Fibroblast of lung (primary cell): ENCODE measurements at places on chromosomes 12 and 14.
A peak's percentile ranks its signal among the peaks of the same experiment; 100 is the strongest.

GRCh38 chr14:43894534-43894933, 612.5 kb downstream of the FSCB start:
- H3K27ac ChIP-seq = no peak overlapping the region
- no peaks in the 10 kb centered on the region for H3K4me1 ChIP-seq
- no peak overlapping the region for H3K4me3 ChIP-seq
- H3K36me3 ChIP-seq = no peaks in the 10 kb centered on the region
- no peaks in the 10 kb centered on the region for H3K27me3 ChIP-seq
- DNase-seq = no peak

DNA sequence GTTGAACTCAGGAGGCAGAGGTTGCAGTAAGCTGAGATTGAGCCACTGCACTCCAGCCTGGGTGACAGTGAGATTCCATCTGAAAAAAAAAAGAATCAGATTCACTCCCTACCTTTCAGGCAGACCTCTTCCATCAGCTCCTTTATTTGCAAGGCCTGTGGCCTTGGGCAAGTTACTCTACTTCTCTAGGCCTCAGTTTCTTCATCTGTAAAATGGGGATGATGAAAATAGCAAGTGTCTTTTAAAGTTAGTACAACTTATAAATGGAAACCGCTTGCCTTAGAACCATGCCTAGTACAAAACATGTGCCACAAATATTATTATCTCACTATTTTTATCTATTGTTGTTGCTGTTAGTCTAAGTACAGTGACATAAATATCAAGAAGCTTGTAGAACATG, 84.3 kb downstream of the STAB2 start:
- no peaks in the 10 kb centered on the region for H3K36me3 ChIP-seq
- H3K27me3 ChIP-seq = no peaks in the 10 kb centered on the region
- no peak overlapping the region for H3K27ac ChIP-seq

GRCh38 chr12:89960011-89960507, 251.4 kb upstream of the ATP2B1 start:
- no peaks in the 10 kb centered on the region for H3K36me3 ChIP-seq
- H3K27me3 ChIP-seq = no peaks in the 10 kb centered on the region
- DNase-seq = peak; percentile 44
- H3K4me3 ChIP-seq = no peak overlapping the region

GRCh38 chr14:73239393-73240241, 2.3 kb downstream of the PAPLN start:
- no peaks in the 10 kb centered on the region for H3K36me3 ChIP-seq
- peak overlapping the region; percentile 65 for H3K4me3 ChIP-seq
- no peak overlapping the region for H3K27ac ChIP-seq
- H3K4me1 ChIP-seq = peaks cover 15% of the 10 kb centered on the region
- peaks cover 21% of the 10 kb centered on the region for H3K27me3 ChIP-seq
- DNase-seq = peak; percentile 71

DNA sequence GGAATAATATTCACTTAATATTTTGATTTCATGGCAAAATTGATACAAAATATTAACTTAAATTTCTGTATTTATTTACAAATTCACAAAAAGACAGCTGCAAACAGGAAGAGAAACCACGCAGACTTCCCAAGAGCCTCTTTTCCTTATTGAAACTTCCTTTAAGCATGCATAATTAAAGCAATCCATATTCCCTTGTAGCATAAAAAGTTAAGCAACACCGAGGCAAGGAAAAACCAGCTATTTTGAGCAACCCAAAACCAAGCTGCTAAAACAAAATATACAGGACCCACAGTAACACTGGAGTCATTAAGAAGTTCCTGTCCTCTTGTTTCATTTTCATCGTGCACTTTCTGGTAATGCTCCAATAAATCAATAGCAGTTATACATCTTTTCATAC, 58.0 kb downstream of the EEA1 start:
- no peak for DNase-seq
- no peaks in the 10 kb centered on the region for H3K36me3 ChIP-seq
- H3K4me1 ChIP-seq = no peaks in the 10 kb centered on the region
- H3K27me3 ChIP-seq = no peaks in the 10 kb centered on the region
